ENCODE measurements at places on chromosomes 4 and X. TPM values are rescaled to one million over a fixed set of nuclear protein-coding genes. Genes with fewer than 3 reads are reported as not detected.

Gene RBM46
- total RNA-seq, result not detected

Gene PPP1R2C
- total RNA-seq, result not detected

Gene NPY5R
- total RNA-seq, result not detected

Gene WAS
- 122 TPM for total RNA-seq

Gene GPR143
- not detected for total RNA-seq
